ENCODE measurements at places on chromosomes 13 and 19. TPM values are rescaled to one million over a fixed set of nuclear protein-coding genes. Genes with fewer than 3 reads are reported as not detected.
A peak's percentile ranks its signal among the peaks of the same experiment; 100 is the strongest.

Gene SYCN
- total RNA-seq: not detected

Gene SYNE4
- total RNA-seq: 1.9 TPM

Gene ZNF628
- 4.4 TPM for total RNA-seq

Gene GZMM
- not detected for total RNA-seq

Gene STAP2
- 14.7 TPM for total RNA-seq

Gene KCNC3
- total RNA-seq: 1.0 TPM

Gene PRRG2
- total RNA-seq: 3.4 TPM

Gene ZNF497
- total RNA-seq: 4.9 TPM

Gene ADM5
- 0.92 TPM for total RNA-seq

Gene LIM2
- total RNA-seq: not detected

Gene ZNF429
- 12.7 TPM for total RNA-seq

Gene KLK15
- total RNA-seq: not detected

Gene SPTBN4
- 0.92 TPM for total RNA-seq

Gene ZNF780B
- total RNA-seq: 18.4 TPM

Gene ELAVL3
- 0.31 TPM for total RNA-seq

GRCh38 chr19:39170386-39171231 lies 26.2 kb upstream of the NCCRP1 start:
- no peak for DNase-seq

DNA sequence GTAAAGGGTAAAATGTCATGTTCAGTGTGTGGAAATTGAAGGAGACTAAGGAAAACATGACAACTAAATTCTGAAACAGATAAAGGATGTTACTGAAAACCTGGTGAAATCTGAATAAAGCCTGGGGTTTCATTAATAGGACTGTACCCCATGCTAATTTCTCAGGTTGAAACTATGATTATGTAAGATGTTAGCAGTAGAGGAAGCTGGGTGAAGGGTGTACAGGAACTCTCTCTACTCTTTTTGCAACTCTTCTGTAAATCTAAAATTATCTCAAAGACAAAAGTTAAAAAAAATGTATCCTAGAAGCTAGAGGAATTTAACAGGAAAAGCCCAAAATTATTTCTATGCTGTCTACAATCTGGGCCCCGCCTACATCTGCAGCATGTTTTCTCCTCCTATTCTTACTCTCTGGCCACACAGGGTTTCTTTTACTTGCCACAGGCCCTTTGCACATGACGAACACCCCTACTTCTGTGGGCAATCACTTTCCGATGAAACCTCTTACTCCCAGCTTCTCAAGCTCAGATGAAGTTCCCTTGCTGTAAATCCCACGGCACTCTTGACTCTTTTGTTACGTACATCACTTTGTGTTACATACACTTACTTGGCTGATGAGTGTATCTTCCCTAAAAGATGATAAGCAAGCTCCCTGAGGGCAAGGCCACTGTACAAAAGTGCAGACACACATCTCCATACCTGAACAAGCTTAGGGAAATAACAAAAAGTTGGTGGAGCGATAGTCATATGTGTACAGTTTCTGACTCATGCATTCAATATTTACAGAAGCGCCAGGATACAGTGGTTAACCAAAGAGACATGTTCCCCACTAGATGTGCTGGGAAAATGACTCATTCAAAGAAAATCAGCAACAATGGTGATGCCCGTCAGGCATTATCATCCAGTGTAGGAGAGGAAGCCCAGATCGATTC lies 32.6 kb downstream of the RUBCNL start:
- no peak for DNase-seq

DNA sequence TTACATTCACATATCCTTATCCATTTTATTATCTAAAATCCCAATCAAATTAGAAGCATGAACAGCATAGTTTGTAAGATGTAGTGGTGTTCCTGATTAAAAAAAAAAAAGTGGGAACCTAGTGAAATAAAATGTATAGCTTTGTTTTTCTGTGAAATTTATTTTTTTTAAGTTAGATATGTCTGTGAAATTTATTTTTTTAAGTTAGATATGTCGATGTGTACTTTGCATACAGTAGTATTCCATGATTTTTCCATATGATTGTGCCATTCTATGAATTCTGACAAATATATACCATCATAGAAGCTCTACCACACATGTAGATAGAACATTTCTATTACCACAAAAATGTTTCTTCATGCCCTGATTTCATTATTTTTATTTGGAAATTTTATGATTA lies 6.0 kb upstream of the MAB21L1 start:
- DNase-seq: no peak

- DNase-seq: no peak
These were observed 63.8 kb downstream of the ITGBL1 start for GRCh38 chr13:101516262-101516661.

- DNase-seq: no peak
These were observed 4.6 kb upstream of the ERFL start for GRCh38 chr19:41932720-41933332.

DNA sequence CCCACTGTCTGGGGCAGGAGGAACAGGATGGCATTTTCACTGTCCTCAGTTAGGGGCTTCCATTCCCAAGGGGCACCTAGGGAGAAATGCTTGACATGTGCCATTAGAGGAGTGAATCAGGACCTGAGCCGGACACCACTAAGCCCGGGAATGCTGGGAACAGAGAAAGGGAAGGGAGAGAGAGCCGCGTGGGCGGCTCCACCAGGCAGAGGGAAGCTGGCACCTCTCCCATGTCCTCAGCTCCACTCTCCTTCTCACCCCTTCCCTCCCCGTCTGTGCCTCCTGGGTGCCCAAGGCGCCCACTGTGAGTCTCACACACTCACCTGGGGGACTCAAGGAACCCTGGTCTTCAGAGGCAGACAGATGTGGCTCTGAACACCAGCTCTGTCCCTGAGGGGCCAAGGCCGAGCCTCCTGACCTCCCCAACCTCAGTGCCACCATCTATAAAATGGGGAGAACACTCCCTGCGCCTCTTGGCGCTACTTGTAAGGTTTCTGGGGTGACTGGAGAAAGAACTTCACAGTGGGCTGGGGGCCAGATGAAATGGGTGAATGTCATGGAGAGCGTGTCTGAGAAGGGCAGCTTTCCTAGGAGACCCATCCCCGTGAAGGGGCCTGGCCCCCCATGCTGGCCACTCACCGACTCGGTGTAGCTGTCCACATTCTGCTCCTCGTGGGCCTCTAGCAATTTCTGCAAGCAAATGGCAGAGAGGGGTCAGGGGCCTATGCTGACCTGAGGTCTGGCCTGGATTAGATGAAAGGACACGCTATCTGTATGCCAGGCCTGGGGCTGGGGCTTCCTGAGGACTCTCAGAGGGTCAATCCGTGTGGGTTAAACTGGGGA lies 5.3 kb upstream of the KPTN start:
- DNase-seq: no peak

DNA sequence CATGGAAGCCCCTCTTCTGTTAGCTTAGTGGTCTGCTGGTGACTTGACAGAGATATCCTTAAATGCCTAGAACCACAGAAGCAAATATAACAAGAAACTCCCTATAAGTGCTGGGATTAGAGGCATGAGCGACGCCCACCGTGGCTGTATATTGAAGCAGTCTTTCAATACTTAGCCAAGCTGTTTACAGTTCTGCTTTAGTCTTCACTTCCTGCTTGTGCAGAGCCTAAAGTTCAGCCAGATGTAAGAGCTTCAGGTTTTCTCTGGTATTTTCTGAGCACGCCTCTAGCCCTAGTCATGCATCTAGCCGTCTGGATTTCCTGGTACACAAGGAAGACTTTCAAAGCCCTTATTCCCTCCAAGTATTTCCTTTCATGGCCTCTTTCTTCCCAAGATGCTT lies 28.5 kb downstream of the TRPM4 start:
- no peak for DNase-seq

GRCh38 chr13:26680572-26680971 lies 80.0 kb downstream of the GPR12 start:
- DNase-seq: no peak

DNA sequence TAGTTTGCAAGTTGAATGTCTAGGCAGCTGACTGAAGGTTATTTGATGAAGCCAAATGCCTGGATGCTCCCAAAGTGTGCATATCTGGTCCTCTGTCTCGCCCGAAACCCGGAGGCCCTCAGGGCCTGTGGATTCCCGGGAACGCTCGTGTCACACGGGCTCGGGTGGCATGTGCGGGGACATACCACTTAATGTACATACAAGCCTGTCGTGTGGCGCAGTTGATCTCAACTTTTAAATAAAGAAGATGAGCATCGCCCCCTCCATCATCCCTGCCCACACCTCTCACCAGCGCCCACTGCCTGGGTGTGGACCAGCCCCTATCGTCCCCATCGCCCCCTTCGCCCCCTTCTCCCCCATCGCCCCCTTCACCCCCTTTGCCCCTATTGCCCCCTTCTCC lies 33.9 kb downstream of the ATP11A start:
- DNase-seq: no peak

GRCh38 chr19:48962029-48962848 lies 2.9 kb upstream of the FTL start:
- no peak for DNase-seq

DNA sequence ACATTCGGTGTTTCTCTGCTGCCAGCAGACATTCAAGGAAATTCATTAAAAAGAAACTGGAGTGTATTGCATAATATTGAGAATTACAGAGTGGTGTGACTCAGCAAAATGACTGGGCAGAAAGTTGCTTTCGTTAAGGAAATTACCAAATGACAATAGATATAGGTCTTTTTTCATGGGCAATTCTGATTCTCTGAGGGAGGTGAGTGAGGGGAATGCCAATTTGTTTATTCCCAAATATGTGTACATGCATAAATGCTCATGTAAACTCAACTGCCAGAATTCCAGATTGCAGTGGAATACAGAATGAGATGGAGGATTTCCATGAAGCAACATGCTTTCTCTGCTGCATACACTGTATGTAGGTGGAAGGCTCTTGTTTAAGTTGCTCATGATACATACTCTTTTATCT lies 1730.1 kb downstream of the SLITRK5 start:
- DNase-seq: no peak

DNA sequence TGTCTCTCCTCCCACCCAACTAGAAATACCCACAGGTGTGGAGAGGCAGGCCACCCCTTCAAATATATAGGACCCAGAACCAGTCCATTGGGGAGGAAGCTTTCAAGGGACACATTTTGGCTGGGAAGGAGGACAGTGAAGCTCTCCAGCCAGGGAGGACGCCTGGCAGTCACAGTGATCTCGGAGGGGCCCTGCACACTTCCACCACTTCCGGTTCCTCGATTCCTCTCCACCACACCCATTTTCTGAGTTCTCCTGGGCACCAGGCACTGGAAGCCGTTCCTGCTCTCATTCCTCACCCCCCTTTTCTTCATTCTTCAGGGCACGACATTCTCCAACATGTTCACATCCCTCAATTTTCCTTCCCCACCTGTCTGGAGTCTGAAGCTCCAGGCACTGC lies 30.4 kb upstream of the CEACAM21 start:
- DNase-seq: no peak

- DNase-seq: no peak
These were observed 224.2 kb upstream of the STARD13 start for GRCh38 chr13:33509642-33510229.

DNA sequence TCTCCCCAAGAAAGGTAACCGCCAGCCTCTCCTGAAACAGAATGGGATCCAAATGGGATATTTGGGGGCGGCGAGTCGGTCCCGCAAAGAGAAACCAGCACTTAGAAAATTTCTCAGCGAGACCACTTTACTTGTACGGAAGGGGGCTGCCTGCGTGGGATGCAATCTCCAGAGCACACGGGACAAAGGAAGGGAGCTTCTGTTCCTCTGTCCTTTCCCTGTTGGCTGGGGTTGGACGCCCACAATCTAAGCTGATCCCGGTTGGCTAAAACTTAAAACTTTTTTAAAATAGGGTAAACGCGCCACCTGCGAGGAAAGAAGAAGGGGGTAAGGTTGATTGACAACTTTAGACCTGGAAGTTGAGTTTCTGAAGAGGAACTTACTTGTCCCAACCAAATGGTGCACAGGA lies 826 bp upstream of the BSG start:
- peak; percentile 45 for DNase-seq

DNA sequence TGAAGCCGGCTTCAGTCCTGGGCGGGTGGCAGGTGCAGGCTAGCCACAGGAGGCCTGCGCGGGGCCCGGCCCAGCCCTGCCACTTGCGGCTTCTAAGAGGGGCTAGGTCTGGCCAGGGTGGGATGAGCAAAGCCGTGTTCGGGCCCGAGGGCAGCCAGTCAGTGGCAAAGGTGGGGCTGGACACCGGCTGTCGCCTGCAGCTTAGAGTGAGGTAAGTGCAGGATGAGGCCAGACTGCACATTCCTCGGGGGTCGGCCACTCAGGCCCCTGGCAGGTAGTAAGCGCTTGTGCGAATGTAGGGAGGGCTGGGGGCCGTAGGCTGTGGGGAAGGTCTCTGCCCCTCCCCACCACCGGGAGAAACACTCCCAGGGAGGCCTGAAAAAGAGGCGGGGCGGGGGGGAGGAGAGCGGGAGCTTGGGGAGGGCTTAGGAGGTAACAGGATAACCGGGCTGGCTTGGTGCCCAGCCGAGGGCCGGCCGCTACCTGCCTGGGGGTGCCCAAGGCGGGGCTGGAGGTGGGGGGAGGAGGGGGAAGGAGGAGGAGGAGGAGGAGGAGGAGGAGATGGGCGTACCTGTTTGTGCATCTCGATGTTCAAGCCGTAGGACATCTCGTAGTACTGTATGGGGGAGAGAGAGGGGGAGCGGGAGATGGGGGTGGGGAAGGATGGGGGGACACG lies 6.4 kb downstream of the TLE5 start:
- DNase-seq: peak; percentile 77

DNA sequence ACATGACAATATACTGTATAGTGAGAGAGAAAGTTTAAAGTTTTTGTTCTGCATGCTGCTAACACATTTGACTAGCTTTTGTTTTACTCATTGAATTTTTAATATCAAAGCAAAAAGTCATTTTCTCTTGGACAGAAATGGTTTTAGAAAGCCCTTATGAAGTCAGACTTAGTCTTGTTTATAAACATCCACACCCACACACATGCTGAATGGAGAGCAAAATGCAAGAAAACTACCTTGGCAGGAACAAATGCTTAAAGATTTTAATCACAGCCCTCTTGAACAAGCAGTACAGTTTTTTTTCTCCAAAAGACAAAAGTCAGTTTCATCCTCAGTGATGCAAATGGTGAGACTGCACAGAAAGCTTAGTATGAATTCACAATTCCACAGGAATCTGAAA lies 25.0 kb downstream of the HSPH1 start:
- no peak for DNase-seq

DNA sequence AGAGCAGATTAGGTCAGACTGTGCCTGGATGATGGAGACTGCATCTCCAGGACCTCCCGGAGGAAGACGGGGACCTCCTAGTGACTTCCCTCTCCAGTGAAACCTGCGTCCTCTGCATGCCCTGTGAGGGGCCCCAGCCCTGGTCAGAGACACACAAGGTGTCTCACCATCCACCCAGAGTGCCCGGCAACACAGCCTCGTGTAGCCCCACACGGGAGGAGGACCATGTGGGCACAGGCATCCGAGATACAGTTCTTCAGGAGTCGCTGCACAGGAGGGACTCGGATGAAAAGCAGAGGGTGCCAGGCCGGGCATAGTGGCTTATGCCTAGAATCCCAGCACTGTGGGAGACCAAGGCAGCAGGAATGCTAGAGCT lies 64.8 kb downstream of the PEPD start:
- DNase-seq: no peak

Measured in tongue (tissue), 3 donors.